ENCODE measurements at places on chromosomes 12 and 14.

DNA sequence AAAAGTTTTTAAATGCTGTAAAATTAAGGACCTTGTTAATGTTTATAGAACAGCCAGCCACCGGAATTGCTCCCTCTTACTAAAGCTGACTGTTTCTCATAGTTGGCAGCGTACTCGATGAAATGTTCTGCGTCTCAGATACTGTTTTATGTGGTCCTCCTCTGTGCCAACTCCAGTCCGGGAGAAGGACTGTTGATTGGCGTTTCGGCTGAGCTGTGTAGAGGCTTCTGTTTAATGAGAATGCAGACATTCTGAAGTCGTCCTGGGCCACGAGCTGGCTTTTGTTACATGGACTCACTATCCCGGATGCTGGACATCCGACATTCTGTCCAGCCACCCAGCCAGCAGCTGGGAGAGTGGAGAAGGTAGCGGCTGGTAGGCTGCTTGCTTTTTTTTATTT lies 75.4 kb downstream of the WDR20 start:
- no peak for DNase-seq

DNA sequence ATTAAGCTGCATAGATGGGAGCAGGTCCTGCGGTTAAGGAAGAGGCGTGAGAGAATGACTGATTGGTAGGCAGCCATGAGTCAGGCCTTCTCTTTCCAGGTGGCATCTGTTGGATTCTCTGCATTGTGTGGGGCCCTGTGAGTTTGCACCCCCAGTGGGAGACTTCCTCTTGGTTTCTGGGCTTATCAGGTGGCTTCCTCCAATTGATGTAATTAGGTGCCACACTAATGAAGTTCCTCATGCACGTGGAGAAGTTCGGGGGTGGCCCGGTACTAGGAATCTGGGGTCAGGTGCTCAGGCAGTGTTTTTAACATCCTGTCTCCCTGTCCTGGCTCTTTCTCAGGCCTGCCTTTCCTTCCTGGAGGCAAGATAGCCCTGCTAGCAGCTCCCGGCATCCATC lies 765.1 kb upstream of the TMEM132C start:
- no peak for DNase-seq

DNA sequence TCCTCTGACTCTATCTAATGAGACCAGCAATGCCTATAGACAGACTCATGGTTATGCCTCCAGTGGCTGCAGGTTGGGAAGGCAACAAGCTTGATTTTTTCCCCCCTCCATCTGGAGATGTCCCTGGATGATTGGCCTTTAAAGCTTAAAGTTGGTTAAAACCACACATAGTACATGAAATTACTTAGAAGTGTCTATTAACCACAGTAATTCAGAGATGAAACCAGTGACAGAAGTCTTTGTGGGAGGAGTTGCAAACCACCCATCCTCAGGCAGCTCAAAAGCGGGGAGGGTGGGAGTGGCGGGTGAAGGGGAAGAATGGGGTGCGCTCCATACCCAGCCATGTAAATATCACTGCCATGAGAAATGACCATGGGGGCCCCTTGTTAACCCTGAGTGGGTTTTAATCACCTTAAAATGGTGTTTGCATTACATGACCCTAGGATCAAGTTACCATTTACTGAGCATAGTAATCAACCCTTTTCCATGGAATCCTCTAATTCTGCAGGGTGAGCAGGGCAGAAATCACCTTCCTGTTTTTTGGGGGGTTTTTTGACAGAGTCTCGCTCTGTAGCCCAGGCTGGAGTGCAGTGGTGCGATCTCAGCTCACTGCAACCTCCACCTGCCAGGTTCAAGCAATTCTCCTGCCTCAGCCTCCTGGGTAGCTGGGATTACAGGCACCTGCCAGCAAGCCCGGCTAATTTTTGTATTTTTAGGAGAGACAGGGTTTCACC lies 133.5 kb downstream of the FOXN3 start:
- no peak for DNase-seq

- DNase-seq = no peak
These were observed 27.9 kb downstream of the CCNK start for GRCh38 chr14:99508896-99509629.

DNA sequence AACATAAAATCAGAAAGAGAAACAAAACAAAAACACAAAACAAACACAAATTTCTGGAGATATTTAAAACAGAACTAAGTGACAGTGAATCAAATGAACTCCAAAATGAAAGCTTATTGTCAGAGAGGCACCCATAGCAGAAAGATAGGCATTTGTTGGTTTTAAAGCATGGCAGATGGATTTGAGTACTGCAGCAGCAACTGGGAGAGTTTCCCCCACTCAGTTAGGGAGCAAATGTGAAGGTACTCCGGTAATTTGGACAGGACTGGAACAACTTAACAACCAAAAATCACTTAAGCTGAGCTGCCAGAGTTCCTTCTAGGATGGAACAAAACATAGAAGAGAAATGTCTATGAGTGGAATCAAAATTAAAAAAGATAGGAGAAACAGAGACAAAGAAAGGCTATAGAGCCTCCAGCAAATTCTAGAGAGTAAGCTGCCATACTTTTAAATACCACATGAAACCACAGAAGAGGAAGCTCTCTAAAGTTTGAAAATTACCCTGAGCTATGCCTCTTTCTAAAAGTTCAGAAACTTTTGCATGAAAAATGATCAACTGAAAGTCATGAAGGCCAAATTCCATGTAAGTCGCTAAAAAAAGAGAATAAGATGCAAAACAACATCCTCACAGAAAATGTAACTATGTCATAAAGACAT lies 1248.3 kb upstream of the USP15 start:
- DNase-seq = no peak

DNA sequence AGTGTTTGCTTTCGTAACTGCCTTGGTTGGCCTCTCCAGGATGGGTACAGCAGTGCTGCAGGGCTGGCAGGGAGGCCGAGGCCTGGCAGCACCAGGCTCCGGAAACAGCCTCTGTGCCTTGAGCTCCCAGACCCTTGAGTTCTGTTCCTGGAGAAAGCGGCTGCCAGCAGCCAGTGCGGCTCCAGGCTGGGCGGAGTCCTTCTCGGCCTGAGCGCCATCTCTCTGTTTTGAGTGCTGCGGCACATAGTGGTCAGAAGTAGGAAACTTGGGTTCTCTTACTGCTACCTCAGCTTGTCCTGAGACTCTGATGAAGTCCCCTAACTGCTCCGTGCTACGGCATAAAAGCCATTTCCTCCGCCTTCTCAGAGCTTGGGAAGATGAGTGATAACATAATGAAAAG lies 65.9 kb downstream of the KCNA1 start:
- no peak for DNase-seq

DNA sequence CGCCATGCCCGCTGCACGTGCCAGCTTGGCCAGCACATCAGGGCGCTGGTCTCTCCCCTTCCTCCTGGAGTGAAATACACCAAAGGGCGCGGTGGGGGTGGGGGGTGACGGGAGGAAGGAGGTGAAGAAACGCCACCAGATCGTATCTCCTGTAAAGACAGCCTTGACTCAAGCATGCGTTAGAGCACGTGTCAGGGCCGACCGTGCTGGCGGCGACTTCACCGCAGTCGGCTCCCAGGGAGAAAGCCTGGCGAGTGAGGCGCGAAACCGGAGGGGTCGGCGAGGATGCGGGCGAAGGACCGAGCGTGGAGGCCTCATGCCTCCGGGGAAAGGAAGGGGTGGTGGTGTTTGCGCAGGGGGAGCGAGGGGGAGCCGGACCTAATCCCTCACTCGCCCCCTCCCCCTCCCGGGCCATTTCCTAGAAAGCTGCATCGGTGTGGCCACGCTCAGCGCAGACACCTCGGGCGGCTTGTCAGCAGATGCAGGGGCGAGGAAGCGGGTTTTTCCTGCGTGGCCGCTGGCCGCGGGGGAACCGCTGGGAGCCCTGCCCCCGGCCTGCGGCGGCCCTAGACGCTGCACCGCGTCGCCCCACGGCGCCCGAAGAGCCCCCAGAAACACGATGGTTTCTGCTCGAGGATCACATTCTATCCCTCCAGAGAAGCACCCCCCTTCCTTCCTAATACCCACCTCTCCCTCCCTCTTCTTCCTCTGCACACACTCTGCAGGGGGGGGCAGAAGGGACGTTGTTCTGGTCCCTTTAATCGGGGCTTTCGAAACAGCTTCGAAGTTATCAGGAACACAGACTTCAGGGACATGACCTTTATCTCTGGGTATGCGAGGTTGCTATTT lies 914 bp upstream of the CCND2 start:
- no peak for DNase-seq

DNA sequence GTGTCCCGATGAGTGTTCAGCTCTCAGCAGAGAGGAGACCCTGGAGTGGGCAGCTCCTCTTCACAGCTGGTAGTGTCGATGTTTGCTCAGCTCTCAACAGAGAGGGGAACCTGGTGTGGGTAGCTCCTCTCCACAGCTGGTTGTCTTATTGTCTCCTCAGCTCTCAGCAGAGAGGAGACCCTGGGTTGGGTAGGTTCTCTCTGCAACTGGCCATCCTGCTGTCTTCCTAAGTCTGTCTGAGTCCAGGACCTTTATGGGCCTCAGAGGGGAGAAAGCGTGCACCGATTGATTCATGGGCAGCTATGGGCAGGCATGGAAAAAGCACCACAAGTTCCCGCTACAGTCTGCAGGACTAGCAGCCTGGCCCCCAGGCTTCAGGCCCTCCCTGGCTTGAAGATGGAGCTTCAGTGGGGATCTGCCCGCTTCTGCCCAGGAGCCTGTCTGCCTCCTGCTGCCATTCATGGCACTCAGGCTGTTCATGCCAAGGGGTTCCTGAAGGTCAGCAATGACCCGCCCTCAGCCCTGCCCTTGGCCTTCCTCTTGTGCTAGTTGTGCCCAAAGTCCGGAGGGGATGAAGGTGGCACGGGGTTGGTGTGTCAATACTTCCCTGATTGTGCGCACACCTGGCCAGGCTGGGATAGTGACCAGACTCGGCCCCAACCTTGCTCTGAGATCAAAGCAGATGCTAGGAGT lies 224.2 kb downstream of the KCNC2 start:
- no peak for DNase-seq

DNA sequence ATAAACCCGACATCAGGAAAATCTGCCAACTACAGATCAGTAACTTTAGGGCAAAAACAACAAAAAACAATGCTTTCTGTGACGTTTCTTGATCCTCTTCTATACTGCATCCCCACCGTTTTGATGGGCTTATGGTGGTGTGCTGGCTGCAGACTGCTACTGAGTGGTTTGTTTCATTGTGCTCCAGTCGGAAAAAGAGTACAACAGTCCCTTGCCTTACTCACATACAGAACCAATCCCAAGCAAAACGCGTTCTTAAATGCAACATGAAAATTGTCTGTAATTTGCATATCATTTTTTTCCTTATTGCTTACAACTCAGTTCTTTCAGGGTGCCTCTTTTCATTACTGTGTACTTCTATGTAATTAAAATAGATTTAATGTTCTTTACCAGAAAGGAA lies 2.3 kb downstream of the ETV6 start:
- DNase-seq = no peak

DNA sequence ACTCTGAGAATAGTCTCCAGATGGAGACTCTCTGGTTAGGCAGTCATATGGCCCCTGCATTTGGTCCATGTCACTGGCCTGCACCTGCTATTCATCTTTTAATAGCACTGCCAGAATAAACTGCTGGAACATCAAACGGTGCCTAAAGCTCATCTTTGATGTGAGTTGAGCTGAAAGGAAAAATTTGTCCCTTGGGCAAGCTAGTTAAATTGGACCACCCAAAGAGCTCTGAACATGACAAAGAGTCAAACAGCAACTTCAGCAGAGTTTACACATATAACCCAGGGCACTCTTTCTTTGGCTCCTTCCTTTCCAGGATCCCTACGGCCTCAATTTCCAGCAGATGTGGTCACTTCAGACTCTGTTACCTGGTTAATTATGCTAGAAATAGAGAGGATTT lies 269.9 kb downstream of the RPL10L start:
- DNase-seq = no peak

DNA sequence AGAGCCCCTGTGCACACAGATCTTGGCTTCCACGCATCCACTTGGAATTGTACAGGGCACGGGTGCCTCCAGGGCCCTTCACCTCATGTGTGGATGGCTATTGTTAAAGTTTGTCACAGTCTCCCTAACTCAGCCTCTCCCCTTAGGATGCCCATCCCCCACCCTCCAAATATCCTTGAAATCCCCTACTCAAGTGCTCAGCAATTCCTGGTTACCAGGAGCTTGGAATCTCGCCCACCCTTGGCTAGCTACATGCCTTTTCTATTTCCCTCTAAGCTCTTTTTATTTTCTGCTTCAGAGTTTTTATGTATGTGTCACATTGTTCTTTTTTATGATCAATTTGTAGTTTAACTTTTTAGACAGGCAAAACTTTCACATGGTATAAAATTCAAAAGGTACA lies 13.0 kb upstream of the NR1H4 start:
- no peak for DNase-seq

DNA sequence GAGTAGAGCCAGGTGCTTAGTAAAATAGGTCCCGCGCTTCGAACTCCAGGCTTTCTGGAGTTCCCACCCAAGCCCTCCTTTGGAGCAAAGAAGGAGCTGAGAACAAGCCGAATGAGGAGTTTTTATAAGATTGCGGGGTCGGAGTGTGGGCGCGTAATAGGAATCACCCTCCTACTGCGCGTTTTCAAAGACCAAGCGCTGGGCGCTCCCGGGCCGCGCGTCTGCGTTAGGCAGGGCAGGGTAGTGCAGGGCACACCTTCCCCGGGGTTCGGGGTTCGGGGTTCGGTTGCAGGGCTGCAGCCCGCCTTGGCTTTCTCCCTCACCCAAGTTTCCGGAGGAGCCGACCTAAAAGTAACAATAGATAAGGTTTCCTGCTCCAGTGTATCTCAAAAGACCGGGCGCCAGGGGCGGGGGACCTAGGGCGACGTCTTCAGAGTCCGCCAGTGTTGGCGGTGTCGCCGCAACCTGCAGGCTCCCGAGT lies 3.6 kb downstream of the SSTR1 start:
- no peak for DNase-seq

DNA sequence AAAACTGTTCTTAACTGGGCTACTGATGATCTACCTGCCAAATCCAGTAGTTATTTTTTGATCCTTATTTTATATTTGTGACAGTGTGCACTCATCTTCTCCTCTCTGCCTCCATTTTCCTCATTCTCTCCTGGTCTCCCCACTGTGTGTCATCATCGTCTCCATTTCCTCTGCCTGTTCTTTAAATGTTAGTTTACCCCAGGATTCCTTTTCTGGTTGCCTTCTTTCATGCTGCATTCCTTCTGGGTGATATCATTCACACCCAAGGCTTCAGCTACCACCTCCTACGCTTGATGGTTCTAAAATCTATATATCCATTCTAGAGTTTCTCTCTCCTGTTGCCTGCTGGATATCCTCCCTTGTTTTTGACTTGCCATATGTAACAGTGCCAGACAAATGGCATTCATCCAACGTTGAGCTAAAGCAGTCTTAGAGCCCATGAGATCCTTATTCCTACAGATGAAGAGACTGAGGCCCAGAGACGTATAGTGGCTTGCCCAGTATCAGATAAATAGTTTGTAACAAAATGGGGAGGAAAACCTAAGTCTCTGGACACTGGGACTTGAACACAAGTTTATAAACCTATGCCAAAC lies 109.5 kb downstream of the DIP2B start:
- no peak for DNase-seq

DNA sequence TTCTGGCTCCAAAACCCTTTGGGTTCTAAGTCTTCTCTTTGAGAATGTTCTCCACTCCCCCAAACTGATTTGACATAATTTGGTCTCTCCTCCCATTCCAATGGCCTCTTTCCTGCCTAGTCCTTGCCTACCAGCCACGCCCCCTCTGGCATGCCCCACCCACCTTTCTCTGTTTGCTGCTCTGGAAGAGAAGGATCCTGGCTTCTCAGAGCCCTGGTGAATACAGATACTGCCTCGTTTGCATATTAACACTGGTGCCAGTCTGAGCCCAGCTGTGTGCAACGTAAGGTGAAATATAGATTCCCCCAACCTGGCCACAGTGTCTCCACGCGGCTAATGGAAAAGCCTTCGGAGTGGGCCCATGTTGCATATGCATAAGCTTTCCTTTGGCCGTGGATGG lies 79.7 kb downstream of the PAPOLA start:
- no peak for DNase-seq

- DNase-seq = no peak
These were observed 38.0 kb downstream of the NFKBIA start for GRCh38 chr14:35366521-35366976.

Measured in activated CD8-positive, alpha-beta memory T cell treated with anti-CD3 and anti-CD28 coated beads for 1 hour (primary cell).